Stimulated activated CD8-positive, alpha-beta memory T cell treated with anti-CD3 and anti-CD28 coated beads, Interleukin-7, amount 100 ng/mL, for 48 hours (primary cell): ENCODE measurements at places on chromosomes 2 and 18.

GRCh38 chr18:6269660-6270332 lies 144.9 kb downstream of the L3MBTL4 start:
- no peak for DNase-seq

DNA sequence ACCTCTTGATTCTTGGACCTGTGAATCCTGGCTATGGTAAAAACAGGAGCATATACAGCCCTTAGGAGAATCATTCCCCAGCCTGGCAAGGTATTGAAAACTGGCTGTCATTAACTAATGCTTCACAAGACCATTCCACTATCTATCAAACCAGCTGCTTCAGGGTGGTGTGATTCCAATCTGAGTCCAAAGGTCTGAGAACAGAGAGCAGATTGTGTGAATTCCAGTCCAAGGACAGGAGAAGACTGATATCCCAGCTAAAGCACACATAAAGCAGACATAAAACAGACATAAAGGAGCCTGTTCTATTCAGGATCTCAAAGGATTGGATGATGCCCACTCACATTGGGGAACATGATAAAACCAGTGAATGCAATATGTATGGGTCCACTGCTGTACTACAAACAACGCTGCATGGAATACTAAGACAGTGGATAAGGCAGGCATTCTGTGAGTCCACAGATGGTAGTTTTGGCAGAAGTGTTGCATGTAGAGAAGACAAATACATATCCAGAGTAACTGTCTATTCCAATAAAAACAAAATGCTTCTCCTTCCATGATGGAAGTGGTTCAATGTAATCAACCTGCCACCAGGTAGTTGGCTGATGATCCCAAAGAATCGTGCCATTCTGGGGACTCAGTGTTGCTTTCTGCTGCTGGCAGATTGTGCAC lies 363.9 kb downstream of the KCNJ3 start:
- no peak for DNase-seq

DNA sequence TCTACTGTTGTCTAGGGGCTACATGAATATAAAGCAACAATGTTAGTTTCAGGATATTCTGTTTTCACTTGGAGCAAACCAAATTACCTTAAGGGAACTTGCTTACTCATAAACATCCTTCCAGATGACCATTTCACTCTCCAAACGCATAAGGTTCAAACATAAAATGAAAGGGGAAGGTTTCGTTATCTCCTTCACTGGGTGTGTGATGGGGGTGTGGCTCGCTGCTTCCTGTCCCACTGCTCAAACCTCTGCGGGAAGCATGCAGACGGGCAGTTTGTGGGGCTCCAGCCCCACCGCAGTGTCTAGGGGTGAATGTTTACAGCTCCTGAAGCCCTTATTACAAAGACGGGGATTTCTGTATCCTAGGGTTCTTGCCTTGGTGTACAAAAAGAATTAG lies 1310.9 kb upstream of the TMEFF2 start:
- no peak for DNase-seq

DNA sequence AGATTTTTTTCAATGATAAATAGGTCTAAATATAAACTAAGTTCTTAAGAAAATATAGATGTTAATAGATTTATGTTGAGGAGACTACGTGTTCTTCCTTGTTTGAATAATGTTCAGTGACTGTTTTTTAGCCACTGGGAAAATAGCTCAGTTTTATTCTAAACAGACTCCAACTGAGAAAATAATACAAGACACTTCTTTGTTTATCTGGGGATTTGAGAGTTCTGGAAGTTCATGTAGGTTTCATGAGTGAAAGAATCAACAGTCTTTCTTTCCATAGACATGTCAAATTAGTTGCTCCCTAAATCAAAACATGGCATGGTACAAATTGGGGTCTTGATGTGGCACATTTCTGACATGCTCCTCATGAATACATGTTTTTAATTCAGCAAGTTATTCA lies 177.7 kb downstream of the MREG start:
- no peak for DNase-seq

DNA sequence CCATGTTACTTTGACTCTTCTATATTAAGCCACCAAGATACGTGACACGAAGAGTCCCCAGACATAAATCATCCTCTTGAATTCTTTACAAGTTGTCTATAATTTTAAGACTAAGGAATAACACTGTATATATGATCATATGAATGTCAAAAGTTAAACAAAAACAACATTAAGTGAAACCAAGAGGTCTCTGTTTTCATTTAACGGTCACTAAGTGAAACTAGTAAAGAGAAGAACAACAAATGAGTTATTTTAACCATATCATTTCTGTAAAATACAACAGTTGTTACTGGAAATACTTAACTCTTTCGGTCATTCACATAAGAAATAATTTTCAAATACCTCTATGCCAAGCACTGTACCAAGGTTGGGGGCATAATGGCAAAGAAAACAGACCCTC lies 45.7 kb upstream of the STK17B start:
- DNase-seq, result no peak

DNA sequence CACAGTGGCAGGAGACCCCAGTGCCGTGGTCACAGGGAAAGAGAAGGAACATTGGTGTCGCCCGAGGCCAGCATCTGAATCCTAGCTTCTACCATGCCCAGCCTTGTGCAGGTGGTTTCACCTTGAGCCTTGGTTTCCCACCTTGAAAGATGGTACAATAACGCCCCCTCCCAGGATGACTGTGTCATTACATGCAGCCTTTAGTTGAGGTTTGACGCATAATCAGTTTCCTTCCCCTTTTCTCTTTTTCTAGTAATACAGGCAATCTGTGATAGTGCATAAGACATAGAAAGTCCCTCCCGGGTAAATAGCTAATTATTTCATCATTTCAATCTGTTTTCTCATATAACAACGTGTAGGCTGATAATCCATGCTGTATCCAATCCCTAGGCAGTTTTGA lies 29.8 kb upstream of the ZNF407 start:
- DNase-seq, result no peak

GRCh38 chr2:45918463-45919159 lies 267.1 kb downstream of the PRKCE start:
- DNase-seq, result no peak

DNA sequence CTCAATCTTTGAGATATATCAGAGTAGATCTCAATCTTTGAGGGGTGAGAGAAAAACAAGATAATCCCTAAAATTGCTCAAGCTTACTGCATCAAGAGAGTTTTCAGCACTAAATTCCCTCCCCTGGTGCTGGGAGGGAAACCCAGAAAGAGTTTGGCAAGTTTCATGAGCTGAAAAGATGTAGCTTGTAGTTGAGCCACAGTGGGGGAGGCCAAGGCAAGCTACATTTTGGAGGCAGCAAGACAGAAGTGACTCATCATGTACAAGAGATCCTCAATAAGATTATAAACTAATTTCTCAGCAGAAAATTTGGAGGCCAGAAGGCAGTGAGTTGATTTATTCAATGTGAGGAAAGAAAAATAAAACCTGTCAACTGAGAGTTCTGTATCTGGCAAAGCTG lies 308.2 kb downstream of the PIEZO2 start:
- no peak for DNase-seq

DNA sequence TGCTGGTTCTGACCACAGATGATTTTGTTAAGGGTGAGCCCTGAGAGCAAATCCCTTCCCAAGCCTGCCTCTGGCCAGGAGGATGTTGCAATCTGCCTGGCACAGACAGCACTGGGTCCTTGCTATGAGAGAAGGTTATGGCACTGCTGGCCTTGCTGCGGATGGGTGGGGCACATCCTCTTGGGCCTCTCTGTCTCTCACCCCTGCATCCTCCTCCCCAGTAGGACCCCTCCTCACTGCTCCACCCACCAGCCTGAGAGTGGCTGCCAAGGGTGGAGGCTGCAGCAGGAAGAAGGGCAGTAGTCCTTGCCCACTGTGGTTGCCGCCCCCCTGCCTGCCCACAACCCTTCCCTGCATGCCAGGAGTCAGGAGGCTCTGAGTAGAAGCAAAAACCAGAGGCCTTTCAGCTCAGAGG lies 180.9 kb downstream of the ZBTB7C start:
- no peak for DNase-seq

- DNase-seq, result peak; percentile 76
Observed at GRCh38 chr18:79962835-79963657, 1.4 kb upstream of the HSBP1L1 start.

- no peak for DNase-seq
Observed at GRCh38 chr2:136407952-136408318, 290.0 kb upstream of the CXCR4 start.

- no peak for DNase-seq
Observed at GRCh38 chr2:233234264-233234663, 17.2 kb upstream of the ATG16L1 start.

DNA sequence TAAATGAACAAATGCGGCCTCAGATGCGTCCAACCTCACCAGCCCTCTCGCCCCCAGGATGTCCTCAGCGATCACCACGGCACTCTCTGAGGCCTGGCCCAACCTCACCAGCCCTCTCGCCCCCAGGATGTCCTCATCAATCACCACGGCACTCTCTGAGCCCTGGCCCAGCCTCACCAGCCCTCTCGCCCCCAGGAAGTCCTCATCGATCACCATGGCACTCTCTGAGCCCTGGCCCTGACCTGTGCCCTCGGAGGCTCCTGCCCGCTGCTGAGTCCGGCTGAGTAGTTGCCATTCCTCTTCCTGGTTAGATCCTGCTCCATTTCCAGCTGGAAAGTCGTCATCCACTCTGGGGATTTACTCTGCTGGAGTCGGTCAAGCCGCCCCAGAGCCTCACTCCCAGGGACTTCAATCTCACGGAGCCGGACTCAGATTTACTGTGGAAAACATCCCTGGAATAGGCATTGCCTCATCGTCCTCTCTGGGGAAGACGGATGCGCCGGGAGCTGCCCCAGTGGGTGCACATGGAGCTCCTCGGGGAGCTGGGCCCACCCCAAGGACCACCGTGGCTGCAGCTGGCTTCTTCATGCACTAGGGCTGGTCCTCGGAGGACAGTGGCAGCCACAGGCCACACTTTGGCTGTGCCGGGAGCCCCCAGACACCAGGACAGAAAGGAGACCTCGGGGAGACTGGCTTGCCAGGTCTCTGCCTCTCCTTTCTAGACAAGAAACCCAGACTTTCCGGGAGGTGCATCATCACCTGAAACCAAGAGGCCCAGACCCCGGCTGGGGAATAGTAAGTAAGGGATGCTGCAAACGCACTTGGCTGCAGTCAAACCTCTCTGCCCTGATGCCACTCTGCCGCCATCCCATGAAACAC lies 230.6 kb downstream of the EIPR1 start:
- DNase-seq, result no peak

DNA sequence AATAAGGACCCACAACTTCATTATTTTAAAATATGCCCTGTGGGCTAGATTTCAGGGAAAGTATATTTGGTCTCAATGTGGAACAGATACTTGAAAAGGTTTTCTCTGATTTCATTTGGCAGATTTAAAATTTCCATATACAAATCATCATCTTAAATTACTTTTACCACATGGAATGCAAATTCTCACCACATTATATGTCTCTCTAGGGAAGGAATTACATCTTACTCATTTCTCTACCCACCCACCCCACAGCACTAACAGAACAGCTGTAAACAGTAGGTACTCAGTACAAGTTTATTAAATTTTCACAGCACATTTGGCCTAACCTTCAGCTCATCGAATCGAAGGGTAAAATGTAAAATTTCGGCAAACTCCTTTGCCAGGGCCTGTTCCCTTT lies 104.0 kb downstream of the CYRIA start:
- no peak for DNase-seq

- no peak for DNase-seq
Observed at GRCh38 chr2:100412466-100412865, 5.0 kb downstream of the CHST10 start.

DNA sequence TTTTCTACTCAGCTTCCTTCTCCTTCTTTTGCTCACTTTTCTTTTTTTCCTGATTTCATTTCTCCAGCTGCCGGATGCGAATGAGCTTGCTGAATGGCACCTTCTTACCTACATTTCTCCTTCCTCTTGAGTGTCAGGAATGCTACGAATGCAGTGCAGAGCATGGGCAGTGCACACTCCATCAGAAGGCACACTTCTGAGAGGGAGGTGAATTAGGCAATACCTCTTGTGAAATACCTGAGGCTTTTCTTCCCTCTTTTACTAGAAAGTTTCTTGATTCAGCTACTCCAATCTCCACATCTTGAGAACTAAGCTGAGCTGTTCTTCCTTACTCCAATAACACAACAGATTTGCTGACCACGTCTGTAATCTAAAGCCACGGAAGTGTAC lies 51.1 kb downstream of the PLEKHM3 start:
- DNase-seq, result no peak

DNA sequence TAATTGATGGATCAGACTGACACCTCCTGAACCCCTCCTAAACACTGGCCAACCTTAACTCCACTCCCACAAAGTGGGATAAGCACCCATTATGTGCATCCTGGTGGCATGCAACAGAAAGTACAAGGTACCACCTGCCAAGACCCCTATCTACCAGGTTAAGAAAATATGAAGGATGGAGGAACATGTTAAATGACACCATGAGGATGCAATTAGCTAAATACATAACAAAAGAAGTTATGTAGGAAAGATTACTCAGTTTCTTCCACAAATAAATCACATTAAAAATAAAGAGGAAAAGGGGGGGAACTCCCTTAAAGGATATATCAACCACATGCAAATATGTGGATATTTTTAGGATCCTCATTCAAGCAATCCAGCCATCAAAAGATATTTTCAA lies 12.6 kb downstream of the CTAGE1 start:
- no peak for DNase-seq

DNA sequence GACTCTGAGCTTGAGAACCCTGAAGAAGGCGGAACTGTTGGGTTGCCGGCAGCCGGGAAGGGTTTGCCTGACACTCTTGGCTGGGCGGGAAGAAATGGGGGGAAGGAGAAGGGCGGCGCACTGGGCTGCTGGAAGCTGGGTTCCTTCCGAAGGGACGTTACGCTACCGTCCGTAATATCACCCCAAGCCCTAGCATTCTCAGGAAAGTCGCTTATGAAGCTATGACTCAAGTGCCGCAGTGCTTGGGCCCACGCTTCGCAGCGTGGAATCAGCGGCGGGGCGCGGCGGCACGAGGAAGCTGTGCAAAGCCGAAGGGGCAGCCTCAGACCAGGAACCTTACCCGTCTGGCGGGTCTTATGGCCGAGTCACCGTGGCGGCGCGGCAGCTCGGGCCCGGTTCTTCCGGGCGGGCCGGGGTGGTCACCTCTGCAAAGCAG lies 50.2 kb upstream of the SIGLEC15 start:
- DNase-seq, result peak; percentile 48

GRCh38 chr2:18957909-18958308 lies 368.5 kb upstream of the NT5C1B start:
- DNase-seq, result no peak

- DNase-seq, result no peak
Observed at GRCh38 chr2:221034973-221035372, 537.1 kb downstream of the EPHA4 start.

DNA sequence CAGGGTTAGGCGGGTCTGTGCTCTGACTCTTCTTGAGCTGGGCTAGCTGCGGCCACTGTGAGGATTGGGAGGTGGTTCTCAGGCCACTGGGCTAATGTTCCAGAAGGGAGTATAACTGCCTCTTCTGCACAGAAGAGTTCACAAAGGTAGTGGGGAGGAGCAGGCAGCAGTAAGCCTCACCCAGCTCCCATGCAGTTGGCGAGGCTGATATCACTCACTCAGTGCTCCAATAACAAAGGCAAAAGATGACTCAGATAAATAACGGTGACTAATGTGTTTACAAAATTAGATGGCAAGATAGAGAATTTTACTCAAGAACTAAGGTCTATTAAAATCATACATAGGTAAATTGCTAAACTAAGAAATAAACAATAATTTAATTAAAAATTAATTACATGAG lies 174.2 kb upstream of the TMEM200C start:
- no peak for DNase-seq

- no peak for DNase-seq
Observed at GRCh38 chr2:182706751-182707150, 9.3 kb upstream of the DNAJC10 start.
